Breast epithelium (tissue), 4 donors: ENCODE measurements at places on chromosomes 1 and 21. TPM values are rescaled to one million over a fixed set of nuclear protein-coding genes. Genes with fewer than 3 reads are reported as not detected.
A peak's percentile ranks its signal among the peaks of the same experiment; 100 is the strongest.

DNA sequence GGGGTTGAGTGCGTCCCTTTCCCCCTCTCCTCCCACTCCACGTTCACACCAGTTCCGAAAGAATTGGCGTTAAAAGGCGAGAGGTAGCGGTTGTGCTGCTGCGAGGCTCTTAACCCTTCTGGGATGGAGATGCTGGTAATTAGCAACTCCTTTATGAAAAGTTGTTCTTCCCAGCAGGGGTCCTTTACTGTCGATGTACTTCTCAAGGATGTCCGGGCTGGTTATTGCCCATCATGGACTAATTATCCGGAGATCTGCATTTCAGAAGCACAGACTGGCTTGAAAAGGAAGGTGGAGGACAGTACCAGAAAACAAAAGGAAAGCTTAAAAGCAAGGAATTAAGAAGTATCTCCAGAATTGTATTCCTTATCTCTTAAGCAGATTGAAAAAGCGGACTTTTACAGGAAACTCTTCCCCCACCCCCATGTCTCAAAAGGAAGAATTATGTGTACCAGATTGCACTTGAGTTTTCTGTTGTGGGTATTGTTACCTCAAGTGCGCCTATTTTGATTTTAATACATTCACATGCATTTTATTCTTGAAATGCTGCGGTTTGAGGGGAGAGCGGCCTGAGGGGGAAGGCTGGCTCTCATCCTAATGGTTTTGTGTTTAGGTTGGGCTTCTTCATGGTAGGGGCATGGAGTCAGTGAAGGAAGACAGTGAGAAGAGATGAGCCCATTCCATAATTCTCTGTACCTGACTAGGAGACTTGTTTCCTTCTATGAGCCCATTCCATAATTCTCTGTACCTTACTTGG, 1.5 kb downstream of the AK4 start:
- peak overlapping the region; percentile 95 for H3K27ac ChIP-seq
- H3K27me3 ChIP-seq, result no peaks in the 10 kb centered on the region
- no peaks in the 10 kb centered on the region for H3K4me1 ChIP-seq
- no peaks in the 10 kb centered on the region for H3K36me3 ChIP-seq

DNA sequence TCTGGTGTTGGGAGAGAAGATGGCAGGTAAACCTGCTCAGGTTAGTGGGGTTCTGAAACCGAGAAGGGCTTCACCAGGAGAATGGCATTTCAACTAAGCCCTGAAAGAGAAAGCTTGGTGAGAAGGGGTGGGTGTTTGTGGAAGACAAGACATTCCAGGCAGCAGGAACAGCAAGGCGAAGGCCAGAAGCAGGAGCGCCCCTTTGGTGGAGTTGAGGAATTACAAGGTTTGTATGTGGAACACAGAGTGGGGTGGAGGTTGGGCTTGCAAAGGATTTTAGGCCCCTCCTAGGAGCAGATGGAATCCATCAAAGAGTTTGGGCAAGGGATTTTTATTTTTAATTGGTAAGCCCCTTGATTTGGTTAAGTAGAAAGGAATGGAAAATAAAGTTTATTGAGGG, 24.8 kb upstream of the ELOA start:
- no peaks in the 10 kb centered on the region for H3K36me3 ChIP-seq
- H3K4me3 ChIP-seq, result no peak overlapping the region
- DNase-seq, result no peak
- H3K4me1 ChIP-seq, result no peaks in the 10 kb centered on the region

DNA sequence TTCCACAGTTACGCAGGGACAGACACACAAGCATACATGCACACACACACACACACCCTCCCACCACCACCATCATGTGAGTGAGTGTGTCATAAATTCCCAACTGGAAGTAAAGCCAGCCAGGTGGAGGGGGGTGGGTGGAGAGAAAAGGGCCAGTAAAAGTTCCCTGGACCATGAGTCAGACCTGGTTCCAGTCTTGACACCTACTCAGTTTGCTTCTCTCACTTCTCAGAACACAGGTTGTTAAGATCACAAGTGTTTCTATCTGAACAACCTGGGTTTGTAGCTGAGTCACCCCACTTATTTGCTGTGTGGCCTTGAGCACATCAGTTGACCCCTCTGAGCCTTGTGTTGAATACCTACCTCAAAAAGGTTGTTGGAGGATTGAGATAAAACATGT, 9.6 kb downstream of the EPHA10 start:
- H3K27ac ChIP-seq, result no peak overlapping the region
- H3K4me3 ChIP-seq, result no peak overlapping the region
- no peak for DNase-seq
- H3K36me3 ChIP-seq, result no peaks in the 10 kb centered on the region

GRCh38 chr1:225258811-225259210, 169.0 kb downstream of the LBR start:
- H3K36me3 ChIP-seq, result no peaks in the 10 kb centered on the region
- no peaks in the 10 kb centered on the region for H3K4me1 ChIP-seq
- H3K27me3 ChIP-seq, result no peaks in the 10 kb centered on the region
- no peak overlapping the region for H3K4me3 ChIP-seq
- DNase-seq, result no peak
- no peak overlapping the region for H3K27ac ChIP-seq

- no peak overlapping the region for H3K4me3 ChIP-seq
- H3K27me3 ChIP-seq, result no peaks in the 10 kb centered on the region
- no peak for DNase-seq
- H3K4me1 ChIP-seq, result no peaks in the 10 kb centered on the region
- no peak overlapping the region for H3K27ac ChIP-seq
Measured at GRCh38 chr21:35202431-35202830, 153.3 kb upstream of the RUNX1 start.

DNA sequence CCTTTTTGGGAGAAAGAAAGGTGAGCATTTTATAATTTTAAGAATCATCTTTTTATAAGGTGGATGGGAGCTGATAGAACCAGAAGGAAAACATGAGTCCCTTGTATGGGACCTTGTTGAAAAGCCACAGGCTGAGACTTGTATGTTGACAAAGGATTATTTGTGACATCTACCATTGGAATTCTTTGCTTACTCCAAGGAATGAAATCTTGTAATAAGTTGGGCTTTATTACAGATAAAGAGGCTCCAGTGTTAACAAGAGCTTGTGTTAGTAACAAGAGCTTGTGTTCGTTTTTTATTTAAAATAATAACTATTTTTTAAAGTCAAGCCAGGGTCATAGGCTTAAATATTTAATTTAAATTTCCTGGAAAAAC, 201.1 kb upstream of the CHRM3 start:
- no peaks in the 10 kb centered on the region for H3K4me1 ChIP-seq
- no peak overlapping the region for H3K27ac ChIP-seq
- no peaks in the 10 kb centered on the region for H3K36me3 ChIP-seq
- no peak overlapping the region for H3K4me3 ChIP-seq
- no peaks in the 10 kb centered on the region for H3K27me3 ChIP-seq

GRCh38 chr1:1550591-1551432, 10.4 kb upstream of the TMEM240 start:
- no peaks in the 10 kb centered on the region for H3K4me1 ChIP-seq
- H3K36me3 ChIP-seq, result no peaks in the 10 kb centered on the region
- DNase-seq, result no peak
- peak overlapping the region; percentile 74 for H3K27ac ChIP-seq

GRCh38 chr1:8318436-8318835, 522 bp downstream of the SLC45A1 start:
- H3K36me3 ChIP-seq, result no peaks in the 10 kb centered on the region
- no peak for DNase-seq
- peak overlapping the region; percentile 29 for H3K27ac ChIP-seq

DNA sequence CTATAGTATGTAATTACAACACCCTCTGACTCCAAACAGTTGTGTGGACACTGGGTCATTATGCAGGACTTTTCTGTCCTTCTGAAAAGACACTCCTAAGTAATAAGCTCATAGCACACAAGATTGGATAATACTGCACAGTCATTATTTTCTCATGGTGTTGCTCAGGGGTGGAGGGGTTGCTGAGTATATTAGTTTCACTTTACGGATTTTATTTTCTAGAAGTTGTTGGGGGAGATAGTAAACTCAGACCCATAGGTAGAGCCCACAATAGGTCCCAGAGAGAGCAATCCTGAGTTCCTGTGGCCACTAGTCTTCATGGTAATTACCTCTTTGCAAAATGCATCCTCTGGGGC, 53.4 kb downstream of the DUSP10 start:
- H3K27me3 ChIP-seq, result no peaks in the 10 kb centered on the region
- no peaks in the 10 kb centered on the region for H3K36me3 ChIP-seq

GRCh38 chr1:184792450-184792969, 37.9 kb upstream of the EDEM3 start:
- no peaks in the 10 kb centered on the region for H3K27me3 ChIP-seq
- H3K4me3 ChIP-seq, result no peak overlapping the region
- no peaks in the 10 kb centered on the region for H3K4me1 ChIP-seq
- DNase-seq, result no peak
- H3K27ac ChIP-seq, result no peak overlapping the region

GRCh38 chr1:89064632-89065031, 376 bp downstream of the GBP1 start:
- no peak for DNase-seq
- H3K27ac ChIP-seq, result peak overlapping the region; percentile 92
- no peaks in the 10 kb centered on the region for H3K4me1 ChIP-seq
- no peaks in the 10 kb centered on the region for H3K27me3 ChIP-seq

DNA sequence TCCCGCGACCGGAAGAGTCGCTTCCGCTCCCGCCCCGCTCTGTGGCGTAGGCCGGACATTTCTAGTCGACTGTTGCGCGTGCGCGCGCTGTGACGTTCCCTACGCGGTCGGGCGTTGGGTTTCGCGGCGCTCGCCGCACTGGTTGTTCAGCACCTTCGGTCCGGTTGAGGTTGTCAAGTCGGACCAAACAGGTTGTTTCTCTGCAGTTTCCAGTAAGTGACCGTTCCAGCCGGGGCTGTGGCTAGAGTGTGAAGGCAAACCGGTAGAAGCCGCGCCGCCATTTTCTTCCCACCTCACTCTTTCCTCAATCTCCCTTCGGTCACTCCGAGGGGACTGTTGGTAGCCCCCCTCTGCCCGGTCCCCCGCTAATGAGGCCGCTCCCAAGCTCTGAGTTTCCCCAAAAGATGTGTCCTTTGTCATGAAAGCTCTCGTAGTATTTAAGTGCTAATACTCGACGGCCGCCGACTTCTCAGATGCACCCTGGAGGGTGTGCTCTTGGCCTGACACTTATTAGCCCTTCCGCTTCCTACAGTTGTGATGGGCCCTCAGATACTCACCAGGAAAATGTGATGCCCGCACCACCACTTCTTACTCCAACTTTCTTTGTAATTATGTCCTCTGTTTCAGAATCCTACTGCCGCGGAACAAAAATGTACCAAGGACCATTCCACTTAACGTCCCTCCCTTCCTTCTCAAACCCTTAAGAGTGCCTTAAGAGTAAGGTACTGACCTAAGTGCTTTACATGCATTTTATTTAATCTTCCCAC, 56.3 kb downstream of the TRAF5 start:
- H3K36me3 ChIP-seq, result no peaks in the 10 kb centered on the region
- peak; percentile 90 for DNase-seq
- peak overlapping the region; percentile 78 for H3K4me3 ChIP-seq

DNA sequence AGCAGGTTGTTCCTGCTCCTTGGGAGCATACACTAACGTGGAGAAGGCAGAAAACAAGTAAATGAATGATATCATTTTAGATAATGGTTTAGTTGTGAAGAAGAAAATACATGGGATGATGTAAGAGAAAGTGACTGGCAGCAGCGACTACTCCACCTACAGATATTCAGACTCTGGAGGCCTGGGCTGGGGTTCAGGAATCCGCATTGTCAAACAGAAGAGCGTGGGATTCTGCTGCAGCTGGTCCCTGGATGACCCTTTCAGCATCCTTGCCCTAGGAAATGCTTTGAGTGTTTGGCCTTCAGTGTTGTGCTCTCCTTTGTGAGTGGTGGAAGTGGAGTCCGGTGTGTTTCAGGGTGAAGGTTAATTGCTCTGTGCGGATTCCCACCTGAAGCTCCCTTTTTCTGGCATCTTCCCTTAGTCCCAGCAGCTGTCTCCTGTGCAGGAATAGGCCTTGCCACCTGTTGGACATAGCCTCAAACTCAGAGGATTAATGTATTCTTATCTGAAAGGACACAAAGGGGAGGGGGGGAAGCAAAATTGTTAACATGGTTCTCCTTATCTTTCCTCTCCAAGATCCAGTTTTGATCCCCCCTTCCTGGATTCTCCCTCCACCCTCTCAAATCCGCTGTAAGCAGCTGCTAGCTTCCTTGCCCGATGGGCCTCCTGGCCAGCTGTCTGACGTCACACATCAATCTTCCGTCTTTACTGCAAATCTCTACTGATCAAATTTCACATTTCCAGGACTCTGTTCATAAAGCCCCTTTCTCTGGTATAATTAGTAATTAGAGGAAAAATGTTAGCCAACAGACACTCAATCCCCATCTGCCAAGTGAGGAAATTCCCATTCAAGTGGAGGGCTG, 68.3 kb upstream of the SPAG17 start:
- no peaks in the 10 kb centered on the region for H3K4me1 ChIP-seq
- no peaks in the 10 kb centered on the region for H3K27me3 ChIP-seq
- no peak overlapping the region for H3K27ac ChIP-seq

- no peak overlapping the region for H3K27ac ChIP-seq
- no peak overlapping the region for H3K4me3 ChIP-seq
- DNase-seq, result no peak
- H3K36me3 ChIP-seq, result no peaks in the 10 kb centered on the region
Measured at GRCh38 chr1:91889717-91890459, 3.9 kb upstream of the TGFBR3 start.

DNA sequence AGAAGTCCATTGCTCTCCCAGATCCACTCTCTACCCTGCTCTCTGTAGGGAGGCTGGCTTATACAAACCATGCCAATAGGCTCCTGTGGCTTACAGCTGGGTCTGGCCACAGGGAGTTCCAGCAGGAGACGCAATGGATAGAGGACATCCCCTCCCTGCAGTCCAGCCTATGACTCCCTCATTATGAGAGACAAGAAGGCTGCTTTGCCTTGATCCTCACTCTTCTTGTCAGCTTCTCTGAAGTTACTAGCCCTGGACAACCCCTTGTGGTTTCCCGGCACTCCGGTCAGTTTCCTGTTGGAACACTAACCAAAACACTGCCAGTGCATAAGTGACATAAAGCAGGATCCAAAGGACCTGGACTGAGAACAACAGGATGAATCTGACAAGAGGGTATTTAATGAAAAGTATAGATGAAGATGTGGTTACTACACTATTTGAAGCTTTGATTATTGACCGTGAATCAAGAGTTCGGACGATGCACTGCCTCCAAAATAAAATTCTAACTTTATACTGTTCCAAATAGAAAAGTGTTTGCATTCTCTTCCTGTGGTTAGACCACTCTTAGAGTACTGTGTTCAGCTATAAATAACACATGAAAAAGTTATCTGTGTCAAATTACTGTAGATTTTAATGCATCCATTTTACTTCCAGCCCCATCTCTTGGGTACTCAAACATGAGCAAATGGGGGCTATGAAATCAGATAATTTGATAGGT, 32.7 kb upstream of the ZNF326 start:
- DNase-seq, result no peak
- no peaks in the 10 kb centered on the region for H3K36me3 ChIP-seq
- H3K27me3 ChIP-seq, result no peaks in the 10 kb centered on the region
- no peak overlapping the region for H3K4me3 ChIP-seq
- no peak overlapping the region for H3K27ac ChIP-seq
- no peaks in the 10 kb centered on the region for H3K4me1 ChIP-seq

The TSACC gene
- total RNA-seq, result 1.4 TPM

The CD164L2 gene
- total RNA-seq, result not detected

The OR2L3 gene
- 0.15 TPM for total RNA-seq

The AIRE gene
- not detected for total RNA-seq

The KPNA6 gene
- total RNA-seq, result 35.5 TPM

The LIX1L gene
- total RNA-seq, result 18.1 TPM

The ATAD3C gene
- 1.9 TPM for total RNA-seq

The SRGAP2B gene
- total RNA-seq, result 21.8 TPM

The NTRK1 gene
- total RNA-seq, result 0.73 TPM

The LCK gene
- total RNA-seq, result 4.1 TPM
